ENCODE measurements at places on chromosomes 13 and 19.
A peak's percentile ranks its signal among the peaks of the same experiment; 100 is the strongest.

GRCh38 chr13:114025714-114026431 lies 52.0 kb upstream of the C13orf46 start:
- DNase-seq: no peak

DNA sequence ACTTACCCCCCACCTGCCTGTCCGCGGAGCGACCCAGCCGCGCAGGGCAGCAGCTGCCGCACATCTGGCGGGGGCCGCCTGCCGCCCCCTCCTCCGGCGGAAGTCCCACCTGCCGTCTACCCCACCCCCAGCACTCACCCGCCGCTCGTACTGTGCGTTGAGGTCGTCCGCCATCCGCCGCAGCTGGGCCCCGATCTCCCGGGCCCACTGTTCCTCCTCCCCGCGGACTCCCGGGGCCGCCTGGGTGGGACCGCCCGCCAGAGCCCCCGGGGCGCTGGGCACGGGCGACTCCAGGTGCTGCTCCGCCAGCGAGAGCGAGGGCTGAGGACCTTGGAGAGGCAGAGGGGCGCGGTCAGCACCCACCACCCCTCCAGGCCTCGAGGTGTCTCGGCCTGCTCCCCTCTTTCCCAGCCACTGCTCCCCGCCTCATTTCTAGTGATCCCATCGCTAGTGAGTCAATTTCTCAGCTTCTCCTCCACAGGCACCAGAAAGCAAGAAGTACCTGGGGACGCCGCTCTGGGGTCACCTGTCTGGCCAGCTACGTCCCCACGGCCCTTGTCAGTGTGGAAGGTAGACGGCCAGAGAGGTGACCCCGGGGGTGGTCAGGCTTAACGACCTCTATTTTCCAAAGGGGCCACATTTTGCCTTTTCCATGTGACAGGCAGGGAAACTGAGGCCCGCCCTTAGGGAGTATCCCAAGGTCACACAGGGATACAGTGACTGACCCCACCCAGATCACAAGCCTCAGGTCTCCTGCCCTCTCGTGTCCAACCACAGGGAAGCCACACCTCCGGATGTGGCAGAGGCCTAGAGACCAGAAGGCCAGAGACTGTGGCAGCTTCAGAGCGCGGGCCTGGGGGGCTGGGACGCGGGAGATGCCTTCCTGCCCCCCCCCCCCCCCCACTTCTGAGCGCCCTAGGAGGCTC lies 4.3 kb downstream of the BBC3 start:
- peak; percentile 85 for DNase-seq

DNA sequence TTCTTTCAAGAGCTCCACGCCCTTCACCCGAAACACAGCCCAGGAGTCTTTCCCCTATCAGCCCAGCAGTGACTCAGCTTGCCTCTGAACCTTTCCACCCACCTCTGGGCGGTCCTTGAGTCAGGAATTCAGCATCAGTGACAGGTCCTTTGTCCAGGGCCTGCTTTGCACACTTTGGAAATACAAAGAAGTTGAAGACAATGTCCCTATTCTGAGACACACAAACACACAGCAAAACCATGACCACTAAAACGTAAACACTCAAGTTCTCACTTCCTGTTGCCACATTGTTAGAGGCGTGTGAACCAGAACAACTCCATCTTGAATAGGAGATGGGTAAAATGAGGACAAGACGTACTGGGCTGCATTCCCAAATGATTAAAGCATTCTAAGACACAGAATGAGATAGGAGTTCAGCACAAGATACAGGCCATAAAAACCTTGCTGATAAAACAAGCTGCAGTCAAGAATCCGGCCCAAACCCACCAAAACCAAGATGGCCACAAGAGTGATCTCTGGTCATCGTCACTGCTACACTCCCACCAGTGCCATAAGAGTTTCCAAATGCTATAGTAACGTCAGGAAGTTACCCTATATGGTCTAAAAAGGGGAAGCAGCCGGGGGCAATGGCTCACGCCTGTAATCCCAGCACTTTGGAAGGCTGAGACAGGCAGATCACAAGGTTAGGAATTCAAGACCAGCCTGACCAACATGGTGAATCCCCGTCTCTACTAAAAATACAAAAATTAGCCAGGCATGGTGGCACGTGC lies 49.2 kb upstream of the ATP12A start:
- DNase-seq: no peak

- DNase-seq: no peak
Observed at GRCh38 chr13:41678848-41679247, 221.5 kb downstream of the RGCC start.

- DNase-seq: no peak
Observed at GRCh38 chr13:55439450-55439849, 1701.3 kb upstream of the PRR20A start.

DNA sequence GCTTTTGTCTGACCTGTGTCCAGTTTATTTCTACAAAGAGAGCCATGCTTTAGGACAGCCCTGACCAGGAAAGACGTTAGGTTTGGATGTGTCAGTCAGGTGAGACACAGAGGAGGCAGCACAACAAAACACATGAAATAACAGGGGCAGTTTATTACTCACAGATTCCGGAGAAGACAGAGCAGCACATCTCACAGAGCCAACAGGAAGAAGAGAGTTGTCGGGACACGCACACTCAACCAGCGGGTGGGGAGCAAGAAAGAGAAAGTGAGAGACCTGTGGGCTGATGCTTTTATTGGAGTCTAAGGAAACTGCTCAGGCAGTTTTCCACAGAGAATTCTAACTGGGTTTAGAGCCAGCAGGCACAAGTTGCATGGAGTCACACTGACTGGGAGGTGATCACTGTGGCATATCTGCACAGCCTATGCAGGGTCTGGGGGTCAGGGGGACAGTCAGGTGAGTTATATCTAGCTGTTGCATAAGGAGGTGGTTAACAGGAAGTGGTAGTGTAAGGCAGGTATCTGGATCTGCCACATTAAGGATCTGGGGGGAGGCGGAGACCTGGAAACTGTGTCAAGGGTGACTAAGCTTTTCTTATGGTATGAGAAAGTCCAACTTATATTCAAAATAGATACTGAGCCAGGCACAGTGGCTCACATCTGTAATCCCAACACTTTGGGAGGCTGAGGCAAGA lies 24.1 kb upstream of the CEACAM20 start:
- no peak for DNase-seq

DNA sequence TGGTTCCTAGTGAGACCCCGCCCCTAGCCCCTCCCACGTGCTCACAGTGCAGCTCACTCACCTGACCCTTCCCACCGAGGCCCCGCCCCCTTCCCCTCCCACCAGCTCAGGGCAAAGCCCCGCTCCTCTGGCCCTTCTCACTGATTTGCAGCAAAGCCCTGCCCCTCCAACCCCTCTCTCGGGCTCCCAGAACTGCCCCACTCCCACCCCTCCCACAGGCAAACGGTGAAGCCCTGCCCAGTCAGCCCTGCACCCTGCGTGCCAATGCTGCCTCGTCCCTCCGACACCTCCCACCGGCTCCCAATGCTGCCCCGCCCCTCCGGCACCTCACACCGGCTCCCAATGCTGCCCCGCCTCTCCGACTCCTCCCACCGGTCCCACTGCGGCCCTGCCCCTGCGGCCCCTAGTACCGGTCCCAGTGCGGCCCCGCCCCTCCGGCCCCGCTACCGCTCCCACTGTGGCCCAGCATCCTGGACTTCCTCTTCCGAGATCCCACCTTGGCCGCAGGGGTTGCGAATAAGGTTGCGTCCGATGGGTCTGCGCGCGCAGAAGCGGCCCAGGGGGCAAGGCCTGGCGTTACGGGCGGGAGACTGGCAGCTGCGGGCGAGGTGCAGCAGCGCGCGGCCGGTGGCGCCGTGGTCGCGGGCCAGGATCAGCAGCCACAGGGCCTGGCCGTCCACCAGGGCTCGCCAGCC lies 834 bp downstream of the FBXO27 start:
- DNase-seq: peak; percentile 94

GRCh38 chr13:48400850-48401291 lies 12.0 kb downstream of the LPAR6 start:
- DNase-seq: no peak

GRCh38 chr13:98041081-98041820 lies 87.8 kb downstream of the IPO5 start:
- DNase-seq: no peak
